Stimulated activated naive CD8-positive, alpha-beta T cell treated with anti-CD3 and anti-CD28 coated beads, Interleukin-15, amount 100 ng/mL, for 72 hours (primary cell): ENCODE measurements at places on chromosomes 2 and 18.

GRCh38 chr18:37403100-37403781 is 162.4 kb downstream of the CELF4 start:
- DNase-seq: no peak

DNA sequence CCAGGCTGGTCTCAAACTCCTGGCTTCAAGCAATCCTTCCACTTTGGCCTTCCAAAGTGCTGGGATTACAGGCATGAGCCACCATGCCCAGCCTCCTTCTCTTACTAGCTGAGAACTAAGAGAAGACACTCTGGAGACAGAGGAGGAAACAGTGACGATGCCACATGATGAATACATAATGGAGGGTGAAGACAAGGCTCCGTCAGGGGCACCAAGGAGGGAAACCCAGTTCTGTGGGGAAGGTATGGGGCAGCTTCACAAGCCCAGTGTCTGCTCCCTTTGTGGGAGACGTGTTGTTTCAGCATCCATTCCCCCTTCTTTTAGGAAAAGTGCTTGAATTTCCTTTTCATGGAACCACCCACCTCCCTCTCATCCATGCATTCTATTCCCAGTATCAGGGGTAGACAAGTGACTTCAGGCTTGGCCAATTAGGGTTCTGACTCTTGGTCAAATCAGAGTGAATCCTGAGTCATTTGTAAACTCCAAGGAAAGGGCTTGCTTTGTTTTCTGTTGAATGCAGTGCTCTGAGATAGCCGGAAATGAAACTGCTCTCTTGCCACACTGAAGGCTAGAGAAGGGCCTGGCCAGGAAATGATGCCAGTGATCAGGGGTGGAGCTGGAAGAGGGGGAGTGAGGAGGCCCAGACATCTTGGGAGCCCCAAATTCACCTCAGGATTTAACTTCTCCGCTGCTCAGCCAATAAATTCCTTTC is 23.7 kb downstream of the TMEM127 start:
- peak; percentile 47 for DNase-seq

GRCh38 chr2:28778392-28778791 is 26.8 kb downstream of the PPP1CB start:
- DNase-seq: no peak

DNA sequence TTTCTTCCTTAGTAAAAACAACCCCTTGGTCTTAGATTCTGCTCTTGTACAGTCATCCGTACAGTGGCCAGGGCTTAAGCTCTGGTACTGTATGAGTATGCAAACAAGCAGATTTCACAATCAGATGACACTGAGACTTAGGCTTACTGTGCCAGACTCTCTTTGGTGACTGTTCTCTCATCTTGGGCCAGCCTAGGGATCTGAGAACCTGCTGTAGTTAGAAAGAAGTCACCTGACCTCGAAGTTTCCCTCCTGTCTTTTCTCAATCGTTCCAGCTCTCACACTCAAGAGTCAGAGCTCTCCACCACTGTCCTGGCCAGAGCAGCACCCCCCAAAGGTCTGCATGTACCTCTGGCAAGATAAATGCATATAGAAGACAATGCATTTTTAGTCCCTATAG is 63.2 kb downstream of the ZEB2 start:
- peak; percentile 10 for DNase-seq

DNA sequence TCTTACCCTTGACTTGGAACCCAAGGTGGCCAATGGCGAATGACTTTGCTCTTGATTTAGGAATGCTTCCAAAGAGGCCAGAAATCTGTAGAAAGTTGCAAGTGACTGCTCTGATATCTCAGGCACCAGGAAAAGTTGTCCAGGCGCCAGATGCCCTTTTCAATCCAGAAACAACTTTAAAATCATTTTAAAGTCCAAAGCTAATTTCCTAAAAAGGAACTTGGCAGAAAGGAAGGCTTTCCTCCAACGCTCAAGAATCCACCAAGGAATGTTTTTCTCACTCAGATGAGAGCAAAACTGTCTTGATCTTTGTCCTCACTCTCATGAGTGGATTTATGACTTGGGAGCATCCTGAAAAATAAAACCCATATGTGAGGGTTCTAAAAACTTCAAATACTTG is 5.3 kb downstream of the NGEF start:
- no peak for DNase-seq
